ENCODE measurements at places on chromosomes 11 and 22.

DNA sequence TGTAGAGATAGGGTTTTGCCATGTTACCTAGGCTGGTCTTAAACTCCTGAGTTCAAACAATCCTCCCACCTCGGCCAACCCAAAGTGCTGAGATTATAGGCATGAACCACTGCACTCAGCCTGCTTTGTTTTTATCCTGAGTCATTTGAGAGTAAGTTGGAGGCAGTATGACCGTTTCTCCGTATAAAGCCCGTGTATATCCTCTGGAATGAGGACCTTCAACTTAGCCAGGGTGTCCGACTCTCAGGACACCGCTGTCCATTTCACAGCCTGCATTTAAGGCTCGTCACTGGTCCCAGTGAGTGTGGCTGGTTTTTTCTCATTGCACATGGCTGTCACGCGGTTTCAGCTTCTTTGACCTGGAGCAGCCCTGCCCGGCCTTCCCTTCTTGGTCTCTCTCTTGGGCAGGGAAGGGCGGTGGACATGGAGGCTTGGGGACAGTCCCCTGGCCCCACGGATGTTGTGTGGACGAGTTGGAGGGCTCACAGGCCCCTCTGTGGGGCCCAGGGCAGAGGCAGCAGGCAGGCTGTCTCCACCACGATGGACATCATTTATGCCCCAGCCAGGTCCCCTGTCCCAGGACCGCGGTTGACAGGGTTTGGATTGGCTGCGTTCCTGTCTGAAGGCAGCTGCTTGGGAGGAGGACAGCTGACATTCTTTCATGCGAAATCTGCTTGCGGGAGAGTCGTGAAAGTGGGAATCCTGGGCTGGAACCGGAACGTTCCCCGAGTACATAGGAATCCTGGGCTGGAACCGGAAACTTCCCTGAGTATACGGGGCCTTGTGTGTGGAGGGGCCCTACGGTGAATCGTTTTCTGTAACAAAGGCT is 93.3 kb downstream of the KCNQ1 start:
- no peak for DNase-seq

DNA sequence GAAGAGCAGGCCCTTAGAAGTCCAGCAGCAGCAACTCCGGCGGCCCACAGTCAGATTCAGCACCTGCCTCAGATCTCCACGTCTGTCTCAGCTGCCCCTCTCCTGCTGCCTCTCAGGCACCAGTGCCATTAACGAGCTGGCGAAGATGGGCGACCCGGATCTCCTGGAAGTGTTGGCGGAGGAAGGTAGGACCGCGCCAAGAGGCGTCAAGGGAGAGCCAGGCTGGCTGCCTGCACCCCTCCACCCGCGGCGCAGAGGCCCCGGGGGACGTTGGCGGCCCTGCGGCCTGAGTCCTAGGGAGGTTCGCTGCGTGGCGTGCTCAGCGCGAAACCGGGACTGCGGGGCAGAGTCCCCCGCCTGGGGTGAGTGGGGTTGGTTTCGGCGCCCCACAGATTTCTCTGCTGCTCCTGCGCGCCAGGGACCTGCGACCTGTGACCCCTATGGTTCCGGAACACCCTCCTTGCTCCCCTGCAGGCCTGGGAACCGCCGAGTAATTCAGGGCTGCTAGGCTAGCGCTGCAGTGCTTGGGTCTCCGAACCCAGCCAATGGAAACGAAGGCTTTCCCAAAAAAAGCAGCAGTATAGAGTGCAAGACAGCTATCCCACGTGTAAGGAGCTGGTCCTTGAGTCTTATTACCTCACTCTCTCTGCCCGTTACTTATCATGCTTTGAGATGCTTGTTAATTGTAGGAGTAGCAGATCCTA is 615 bp downstream of the ANO5 start:
- no peak for DNase-seq

DNA sequence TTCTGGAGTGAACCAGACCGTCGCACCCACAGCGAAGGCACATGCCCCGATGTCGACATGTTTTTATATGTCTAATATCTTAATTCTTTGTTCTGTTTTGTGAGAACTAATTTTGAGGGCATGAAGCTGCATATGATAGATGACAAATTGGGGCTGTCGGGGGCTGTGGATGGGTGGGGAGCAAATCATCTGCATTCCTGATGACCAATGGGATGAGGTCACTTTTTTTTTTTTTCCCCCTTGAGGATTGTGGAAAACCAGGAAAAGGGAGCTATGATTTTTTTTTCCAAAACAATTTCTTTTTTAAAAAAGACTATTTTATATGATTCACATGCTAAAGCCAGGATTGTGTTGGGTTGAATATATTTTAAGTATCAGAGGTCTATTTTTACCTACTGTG is 49.2 kb upstream of the OR4B1 start:
- DNase-seq: no peak

- no peak for DNase-seq
These were observed 3.4 kb downstream of the MS4A10 start for GRCh38 chr11:60788401-60789125.

DNA sequence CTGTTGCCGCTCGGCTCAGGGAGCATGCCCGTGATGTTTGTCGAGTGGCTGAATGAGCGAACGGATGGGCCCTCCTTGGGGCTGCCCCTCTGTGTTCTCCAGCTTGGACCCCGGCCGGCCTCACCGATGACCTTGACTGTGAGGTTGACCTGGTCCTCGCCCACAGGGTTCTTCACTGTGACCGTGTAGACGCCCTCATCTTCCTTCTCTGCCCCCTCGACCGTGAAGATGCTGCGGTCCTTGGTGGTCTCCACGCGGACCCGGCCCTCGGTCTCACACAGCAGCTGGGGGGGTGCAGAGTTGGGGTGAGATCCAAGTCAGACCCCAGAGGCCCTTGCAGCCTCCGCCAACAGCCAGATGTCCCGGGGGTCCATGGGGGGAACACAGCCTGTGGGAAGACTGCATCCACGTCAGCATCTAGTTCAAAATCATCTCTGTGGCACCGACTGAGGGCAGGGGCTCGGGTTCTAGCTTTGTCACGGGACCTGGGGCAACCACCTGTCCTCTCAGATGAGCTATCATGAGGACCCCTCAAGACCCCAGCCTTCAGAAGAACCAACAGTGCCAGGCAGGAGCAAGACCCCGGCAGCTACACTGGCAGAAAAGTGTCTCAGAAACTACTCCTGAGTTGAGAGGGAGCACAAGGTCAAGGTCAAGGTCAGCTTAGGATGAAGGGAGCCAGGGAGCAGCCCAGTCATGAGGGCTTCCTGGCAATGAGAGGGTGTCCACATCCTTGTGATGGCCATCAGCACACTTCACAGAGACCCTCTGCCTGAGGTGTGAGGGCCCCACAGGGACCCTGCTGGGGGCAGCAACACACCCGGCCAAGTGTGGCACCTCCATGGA is 13.9 kb downstream of the MYBPC3 start:
- no peak for DNase-seq

DNA sequence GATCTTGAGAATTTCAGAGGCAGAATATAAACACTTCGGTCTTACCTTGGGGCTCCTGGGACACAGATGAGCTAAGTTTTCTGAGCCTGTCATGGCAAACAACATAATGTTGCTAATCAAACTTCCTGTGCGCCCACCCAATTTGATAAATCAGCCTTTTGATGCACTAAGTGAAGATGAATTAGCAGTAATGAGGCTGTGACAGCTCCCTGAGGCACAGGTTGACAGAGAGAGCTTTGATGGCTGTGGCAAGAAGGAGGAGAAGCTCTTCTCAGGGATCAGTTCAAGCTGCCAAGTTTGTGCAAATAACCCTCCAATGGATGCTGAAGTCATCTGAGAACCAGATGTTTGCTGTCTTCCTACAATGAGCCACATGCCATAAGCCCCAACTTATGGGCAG is 34.4 kb downstream of the DRD2 start:
- DNase-seq: no peak

- no peak for DNase-seq
These were observed 50.5 kb upstream of the ADA2 start for GRCh38 chr22:17269607-17270261.

DNA sequence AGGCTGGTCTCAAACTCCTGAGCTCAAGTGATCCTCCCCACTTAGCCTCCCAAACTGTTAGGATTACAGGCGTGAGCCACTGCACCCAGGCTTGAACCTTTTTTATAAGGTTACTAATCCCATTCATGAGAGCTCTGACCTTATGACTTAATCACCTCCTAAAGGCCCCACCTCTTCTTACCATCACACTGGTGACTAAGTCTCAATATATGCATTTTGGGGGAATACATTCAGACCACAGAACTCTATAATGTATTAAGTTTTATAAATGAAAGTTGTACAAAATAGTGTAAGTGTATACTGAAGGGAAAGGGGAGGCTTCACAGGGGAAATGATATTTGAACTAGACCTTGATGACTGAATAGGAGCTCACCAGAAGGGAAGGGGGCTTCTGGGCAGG is 28.4 kb upstream of the RBFOX2 start:
- no peak for DNase-seq

DNA sequence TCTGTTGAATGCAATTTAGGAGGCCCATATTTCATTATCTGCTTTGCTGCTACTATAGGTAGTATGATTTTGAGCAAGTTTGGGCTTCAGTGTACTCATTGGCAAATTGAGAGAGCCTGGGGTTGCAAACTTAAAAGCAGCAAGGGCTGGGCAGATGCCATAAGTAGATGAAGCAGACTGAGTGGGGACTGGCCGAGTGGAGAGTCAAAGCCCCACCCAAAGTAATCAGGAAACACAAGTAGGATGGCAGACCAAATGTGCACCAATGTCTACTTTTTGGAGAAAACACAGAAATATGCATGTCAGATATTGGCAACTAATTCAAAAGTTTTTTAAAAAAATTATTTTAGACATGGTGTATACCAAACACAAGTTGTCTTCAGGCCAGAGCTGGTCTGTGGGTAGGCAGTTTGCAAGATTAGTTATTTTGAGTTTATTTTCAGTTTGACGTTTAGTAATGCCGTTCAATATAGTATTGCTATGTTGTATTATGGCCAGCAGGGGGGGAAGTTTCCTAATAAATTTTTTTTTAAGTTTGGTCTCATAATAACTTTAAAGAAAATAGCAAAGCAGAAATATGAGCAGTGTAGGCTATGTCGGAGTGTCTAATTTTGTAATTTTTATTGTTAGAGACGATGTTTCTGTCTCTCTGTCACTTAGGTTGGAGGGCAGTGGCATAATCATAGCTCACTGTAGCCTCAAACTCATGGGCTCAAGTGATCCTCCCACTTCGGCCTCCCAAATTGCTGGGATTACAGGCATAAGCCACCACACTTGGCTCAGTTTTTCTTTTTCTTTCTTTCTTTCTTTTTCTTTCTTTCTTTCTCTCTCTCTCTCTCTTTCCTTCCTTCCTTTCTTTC is 105.1 kb downstream of the HIPK3 start:
- DNase-seq: no peak

DNA sequence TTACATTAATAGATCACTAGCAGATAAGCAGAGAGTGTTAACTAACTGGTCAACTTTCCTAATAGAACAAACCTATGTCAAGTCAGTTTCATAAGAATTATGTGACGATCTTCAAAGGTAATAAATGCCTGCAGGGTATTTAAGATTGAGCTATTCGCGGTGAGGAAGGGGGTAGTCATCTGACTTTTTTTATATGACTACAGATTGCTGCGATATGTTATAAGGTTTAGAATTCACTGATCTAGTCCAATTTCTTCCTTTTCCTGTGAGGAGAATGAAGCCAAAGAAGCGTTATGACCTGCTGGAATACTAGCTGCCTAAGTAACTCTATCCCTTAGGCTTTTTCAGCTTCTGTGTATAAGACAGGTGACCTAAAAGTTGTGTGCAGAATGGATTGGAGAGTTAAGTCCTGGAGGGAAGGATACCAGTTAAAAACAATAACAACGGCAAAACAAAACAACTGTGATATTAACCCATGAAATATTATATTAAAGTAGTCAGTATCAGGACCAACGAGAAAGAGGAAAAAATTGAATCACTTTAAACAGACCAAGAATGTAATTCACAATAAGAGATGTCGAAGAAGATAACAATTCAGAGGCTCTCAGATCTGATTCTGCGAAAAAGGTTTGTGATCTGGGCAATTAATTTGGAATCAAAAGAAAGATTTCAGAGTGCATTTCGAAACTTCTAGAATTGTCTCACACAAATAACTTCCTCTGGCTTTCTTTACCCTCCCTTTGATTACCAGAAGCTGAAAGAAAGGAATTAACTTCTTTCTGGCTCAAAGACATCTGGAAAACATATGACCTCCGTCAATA is 630 bp downstream of the CASP4 start:
- no peak for DNase-seq

DNA sequence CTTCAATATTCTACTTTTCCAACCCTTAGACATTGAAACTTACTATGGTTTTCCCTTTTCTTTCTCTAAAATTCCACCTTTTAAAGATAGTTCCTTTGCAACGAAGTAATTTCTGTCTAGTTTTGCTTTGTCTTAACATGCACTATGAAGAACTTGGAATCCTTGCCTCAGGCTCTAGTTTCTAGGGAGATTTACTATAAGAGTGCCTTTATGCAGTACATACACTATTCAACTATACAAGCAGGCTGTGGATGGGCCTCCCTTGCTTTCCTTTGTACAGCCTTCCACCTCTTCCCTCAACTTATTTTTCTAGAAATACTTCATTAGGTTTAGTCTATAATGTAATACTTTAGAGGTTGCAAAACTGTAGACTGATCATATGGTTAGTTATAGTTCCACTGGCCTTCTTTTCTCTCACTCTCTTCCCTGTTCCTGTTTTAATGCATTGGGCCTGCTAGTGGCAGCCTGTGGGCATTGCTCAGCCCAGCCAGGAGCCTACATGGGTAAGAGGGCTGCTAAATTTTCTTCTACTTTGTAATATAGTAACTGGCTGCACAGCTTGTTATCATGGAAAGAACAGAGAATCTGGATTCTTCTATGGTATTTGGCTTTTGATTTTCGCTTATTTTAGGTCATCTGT is 100.2 kb downstream of the C11orf87 start:
- no peak for DNase-seq

DNA sequence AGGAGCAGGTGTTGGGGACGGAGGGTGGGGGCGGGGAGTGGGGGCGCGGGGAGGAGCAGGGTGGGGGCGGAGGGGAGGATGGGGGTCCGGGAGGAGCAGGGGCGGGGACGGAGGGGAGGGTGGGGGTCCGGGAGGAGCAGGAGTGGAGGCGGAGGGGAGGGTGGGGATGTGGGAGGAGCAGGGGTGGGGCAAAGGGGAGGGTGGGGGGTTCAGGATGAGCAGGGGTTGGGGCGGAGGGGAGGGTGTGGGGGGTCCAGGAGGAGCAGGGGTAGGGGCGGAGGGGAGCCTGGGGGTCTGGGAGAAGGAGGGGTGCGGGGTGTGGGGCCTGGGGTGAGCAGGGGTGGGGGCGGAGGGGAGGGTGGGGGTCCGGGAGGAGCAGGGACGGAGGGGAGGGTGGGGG is 17.1 kb downstream of the CRELD2 start:
- no peak for DNase-seq

Measured in cortex of kidney (tissue), 1 donor.